ENCODE measurements at places on chromosomes 6 and 20. TPM values are rescaled to one million over a fixed set of nuclear protein-coding genes. Genes with fewer than 3 reads are reported as not detected.

MAS1 gene
- polyA plus RNA-seq = not detected

VNN1 gene
- not detected for polyA plus RNA-seq

BPI gene
- not detected for polyA plus RNA-seq

DNAJC5 gene
- polyA plus RNA-seq = 26.3 TPM

DSP gene
- 0.01 TPM for polyA plus RNA-seq

PI16 gene
- polyA plus RNA-seq = 0.54 TPM

ADGRF4 gene
- not detected for polyA plus RNA-seq

FAM83B gene
- not detected for polyA plus RNA-seq

SIRPA gene
- 0.09 TPM for polyA plus RNA-seq

OR2B6 gene
- polyA plus RNA-seq = 15.2 TPM
